ENCODE measurements at places on chromosomes 6 and 20.

- no peak for DNase-seq
Measured at GRCh38 chr6:150934380-150934779, 68.9 kb downstream of the MTHFD1L start.

- DNase-seq = no peak
Measured at GRCh38 chr20:43825581-43825980, 89.1 kb upstream of the TOX2 start.

DNA sequence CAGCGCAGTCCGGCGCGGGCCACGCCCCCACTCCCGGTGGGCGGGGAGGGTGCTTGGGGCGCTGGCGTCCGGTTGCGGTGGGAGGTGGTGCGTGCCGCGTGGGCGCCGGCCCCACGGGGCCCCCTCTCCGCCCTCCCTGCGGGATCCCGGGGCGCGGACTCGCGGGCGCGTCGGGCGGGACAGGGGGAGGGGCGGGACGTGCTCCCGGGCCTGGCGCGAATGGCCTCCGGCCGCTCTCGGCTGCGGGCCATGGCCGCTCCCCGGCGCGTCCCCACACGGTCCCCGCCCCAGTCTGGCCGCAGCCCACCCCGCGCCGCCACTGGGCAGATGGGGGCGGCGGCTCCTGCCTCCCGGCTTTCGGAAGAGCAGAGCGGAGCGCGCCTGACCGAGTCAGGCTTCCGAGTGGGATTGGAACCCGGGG is 771 bp upstream of the PPP1R3G start:
- DNase-seq = no peak

DNA sequence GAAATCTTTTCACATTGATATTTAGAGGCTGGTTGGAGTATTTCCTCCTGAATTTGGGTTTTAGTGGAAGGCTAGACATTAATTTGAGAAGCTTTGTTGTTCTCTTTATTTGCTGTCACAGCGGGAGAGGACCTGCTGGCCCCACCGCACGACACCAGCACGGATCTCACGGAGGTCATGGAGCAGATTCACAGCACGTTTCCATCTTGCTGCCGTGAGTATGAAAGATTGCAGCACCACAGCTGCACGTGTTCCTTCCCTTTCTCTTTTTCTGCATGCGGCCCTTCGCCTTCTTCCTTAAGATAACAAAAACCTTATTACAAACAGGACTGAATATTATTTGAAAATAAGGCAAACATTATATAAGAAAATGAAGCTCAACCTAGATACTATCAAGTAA is 555.5 kb downstream of the UTRN start:
- no peak for DNase-seq

- DNase-seq = no peak
Measured at GRCh38 chr6:137486416-137486815, 7.8 kb downstream of the OLIG3 start.

DNA sequence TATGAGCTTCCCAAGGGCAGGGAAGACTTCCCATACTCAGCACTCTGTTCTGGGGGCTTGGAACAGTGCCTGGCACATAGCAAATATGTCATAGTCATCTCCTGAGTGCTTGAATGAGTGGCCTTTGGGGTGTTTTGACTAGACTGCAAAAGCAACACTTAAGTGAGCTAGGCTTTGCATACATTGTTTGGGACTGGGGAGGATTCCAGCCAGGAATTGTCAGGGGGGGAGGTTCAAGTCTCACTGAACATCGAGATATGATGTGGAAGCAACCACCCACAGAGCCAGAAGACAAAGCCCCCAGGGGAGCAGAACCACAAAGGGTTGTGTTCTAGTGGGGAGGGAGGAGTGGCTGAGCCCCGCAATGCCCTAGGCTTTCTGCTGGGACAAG is 98.4 kb downstream of the SYCP2 start:
- no peak for DNase-seq

GRCh38 chr20:40948465-40949267 is 80.0 kb upstream of the TOP1 start:
- DNase-seq = no peak

GRCh38 chr6:154474648-154475428 is 35.6 kb downstream of the CNKSR3 start:
- no peak for DNase-seq

GRCh38 chr20:49973981-49974380 is 8.8 kb upstream of the SNAI1 start:
- DNase-seq = peak; percentile 61

- no peak for DNase-seq
Measured at GRCh38 chr6:116571683-116572000, 338 bp downstream of the RWDD1 start.

DNA sequence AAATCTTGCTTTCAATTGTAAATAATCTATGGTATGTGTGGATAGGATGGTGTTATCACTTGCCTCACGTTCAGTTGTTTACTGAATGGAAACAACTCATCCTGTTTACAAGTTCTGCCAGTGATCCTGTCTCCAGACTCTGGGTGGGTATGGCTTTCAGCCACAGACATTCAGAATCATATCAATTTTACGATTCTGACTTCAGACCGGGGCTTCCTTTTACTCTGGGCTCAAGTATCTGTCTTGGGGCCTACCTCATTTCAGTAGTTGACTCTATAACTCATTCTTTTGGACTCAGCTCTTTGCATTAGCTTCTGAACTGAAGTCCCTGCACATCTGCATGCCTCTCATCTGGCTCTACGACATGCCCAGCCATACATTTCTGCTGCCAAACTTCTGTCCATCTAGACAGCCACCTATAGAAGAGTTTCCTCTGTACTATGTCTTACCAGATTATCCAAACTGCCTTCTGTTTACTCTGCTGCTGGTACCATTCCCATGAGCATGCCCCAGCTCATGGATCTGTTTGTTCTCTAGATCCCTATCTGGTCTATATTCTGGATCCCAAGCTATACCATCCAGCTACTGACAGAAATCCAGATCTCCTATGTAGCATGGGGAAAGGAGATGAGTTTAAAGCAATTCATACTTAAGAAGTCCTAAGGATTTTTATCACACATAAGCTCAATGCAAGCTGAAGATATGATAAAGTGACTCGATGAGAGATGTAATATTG is 34.3 kb downstream of the FYN start:
- DNase-seq = no peak

DNA sequence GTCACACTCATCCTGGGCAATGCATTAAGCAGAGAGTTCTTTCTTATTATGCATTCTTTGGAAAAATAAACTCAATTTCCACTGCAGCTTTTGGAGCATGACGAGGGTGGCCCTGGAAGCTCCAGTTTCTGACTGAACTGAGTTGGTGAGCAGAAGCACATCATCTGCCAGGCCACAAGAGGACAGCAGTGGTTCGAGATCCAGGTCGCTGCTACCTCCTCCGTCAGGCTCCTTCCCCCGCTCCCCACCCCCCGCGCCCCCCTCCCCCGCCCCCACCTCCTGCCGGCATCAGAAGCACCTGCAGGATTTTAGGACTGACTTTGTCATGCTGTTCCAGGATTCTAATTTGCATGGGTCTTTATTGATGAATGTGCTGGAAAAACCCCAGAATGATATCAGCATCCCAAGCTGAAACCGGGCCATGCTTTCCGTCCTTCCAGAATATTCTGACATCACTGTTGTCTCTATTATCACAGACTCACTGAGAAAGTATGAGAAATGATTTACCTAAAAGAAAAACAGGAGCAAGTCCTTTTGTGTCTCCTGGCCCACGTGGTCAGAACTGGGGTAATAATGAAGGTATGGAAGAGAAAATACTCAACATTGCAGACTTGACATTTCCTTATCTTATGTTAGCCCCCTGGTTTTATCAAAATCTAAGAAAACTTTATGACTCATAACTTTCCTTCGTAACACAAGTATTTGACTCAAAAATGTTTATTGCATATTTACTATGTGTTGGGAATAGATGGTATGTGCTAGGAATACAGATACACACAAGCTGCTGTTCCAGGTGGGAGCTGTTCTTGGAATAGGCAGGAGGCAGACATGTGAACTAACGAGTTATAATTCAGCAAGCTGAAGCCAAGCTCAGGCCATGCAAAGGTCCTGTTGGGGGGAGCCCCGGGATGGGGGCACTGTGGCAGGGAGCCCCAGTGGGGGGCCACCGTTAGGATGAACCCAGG is 220.2 kb upstream of the EXOC2 start:
- DNase-seq = peak; percentile 75

GRCh38 chr6:41214559-41215238 is 13.4 kb upstream of the TREML4 start:
- DNase-seq = no peak

DNA sequence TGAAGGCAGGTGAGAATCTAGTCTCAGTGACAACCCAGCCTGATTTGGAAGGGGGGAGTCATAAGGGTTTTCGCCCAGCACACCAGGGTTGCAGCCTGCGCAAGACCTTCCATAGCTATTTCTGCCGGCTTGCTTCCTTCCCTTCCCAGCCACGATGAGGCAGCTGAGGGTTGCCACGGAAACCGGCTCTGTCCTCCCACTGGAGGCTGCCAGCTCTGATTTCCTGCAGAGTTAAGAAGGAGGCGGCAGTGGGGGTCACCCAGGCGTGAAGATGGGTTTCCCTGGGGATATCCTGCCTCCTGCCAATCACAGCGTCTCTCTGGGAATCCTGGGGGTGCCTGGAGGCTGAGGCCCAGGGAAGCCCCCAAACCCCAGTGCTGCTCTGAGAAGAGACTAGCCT is 23.1 kb upstream of the KCNB1 start:
- peak; percentile 62 for DNase-seq

DNA sequence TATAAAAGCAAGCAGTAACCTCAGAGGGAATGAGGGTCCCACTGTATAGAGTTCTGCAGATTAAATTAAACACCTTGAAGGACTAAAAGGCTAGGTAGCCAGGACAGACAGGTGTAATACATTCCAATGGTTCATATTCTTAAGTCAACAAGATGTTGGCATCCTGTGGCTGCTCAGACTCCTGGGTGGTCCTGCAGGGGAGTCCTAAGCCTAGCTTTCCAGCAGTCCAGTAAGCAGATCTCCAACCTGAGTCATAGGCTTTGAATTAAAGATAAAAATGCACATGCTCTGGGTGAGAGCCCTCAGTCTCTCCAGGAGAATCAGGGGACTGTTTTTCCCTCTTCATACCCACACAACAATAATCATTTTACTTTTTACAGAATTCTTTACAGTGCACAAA is 307.3 kb upstream of the SUPT3H start:
- no peak for DNase-seq

GRCh38 chr20:38298768-38299288 is 5.1 kb upstream of the BPI start:
- peak; percentile 78 for DNase-seq

GRCh38 chr6:104281370-104281769 is 578.3 kb downstream of the HACE1 start:
- DNase-seq = no peak

- no peak for DNase-seq
Measured at GRCh38 chr6:35309611-35310264, 12.1 kb downstream of the DEF6 start.

DNA sequence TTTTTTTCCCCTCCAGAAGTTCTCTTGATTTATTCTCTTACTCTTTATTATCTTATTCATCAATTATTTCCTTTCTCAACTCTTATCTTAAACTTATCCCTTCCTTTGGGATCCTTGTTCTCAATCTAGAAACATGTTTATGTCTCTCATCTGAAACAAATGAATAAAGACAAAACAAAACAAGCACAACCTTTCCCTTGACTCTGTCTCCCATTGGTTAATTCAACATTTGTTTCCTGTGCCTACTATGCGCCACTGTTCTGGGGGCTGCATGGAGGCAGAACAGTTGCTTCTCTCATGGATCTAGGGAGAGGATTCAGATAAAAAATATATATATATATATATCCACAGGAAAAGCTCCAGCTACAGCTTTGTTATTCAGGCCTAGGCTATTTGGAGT is 5.2 kb upstream of the MRAP2 start:
- DNase-seq = no peak

DNA sequence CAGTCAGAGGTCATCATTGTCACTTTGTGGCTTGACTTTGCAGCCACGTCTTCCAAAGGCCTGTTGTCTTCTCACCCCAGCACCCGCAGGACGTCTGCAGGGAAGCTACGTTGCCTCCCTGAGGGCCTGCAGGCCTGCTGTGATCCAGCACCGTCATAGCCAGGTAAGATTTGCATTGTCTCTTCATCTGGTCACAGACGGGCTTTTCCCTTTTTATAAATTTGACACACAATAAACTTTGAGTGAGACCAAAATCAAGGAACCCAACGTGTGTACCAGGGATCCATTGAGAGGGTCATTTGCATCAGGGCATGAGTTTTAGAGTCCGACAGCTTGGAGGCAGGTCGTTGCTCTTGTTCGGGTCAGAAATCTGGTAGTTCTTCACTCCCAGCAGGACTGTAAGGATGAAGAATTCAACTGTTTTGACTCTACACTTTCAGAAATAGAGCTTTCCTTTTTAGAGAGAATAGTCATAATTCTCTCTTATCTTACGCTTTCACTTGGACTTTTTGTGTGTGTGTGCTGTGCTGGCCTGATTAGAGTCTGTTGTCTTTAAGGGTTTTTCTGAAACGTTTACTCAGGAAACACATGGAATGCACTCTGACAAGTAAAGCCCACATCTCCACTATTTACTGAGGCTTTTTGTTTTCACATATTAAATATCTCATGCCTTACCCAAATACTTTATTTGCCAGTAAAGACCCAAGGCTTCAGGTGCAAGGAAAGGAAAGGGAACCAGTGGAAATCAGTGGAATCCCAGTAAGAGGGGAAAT is 177.2 kb upstream of the TAB2 start:
- DNase-seq = no peak

- DNase-seq = no peak
Measured at GRCh38 chr6:55395871-55396270, 68.6 kb downstream of the GFRAL start.

- no peak for DNase-seq
Measured at GRCh38 chr6:114713690-114714089, 370.9 kb upstream of the HS3ST5 start.

- no peak for DNase-seq
Measured at GRCh38 chr6:120200853-120201252, 851.3 kb upstream of the MAN1A1 start.

DNA sequence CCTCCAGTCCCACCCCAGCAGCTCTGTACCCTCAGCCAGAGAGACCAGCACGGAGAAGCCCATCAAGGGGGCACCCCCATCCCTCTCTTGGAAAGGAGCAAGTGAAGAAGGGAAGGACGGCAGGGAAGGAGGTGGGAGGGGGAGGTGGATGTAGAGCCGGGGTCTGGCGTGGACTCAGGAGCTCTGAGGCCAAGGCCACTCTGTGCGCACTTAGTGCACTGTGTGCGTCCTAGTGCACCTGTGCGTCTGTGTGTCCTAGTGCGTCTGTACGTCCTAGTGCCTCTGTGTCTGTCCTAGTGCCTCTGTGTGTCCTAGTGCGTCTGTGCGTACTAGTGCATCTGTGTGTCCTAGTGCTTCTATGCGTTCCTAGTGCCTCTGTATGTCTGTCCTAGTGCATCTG is 54.2 kb downstream of the DSTN start:
- DNase-seq = no peak

GRCh38 chr6:5652406-5653137 is 354.2 kb downstream of the NRN1 start:
- no peak for DNase-seq

- no peak for DNase-seq
Measured at GRCh38 chr20:61855286-61855685, 210.4 kb downstream of the TAF4 start.

GRCh38 chr6:157655139-157655538 is 167.9 kb upstream of the SNX9 start:
- DNase-seq = no peak

- peak; percentile 12 for DNase-seq
Measured at GRCh38 chr20:8082025-8082424, 50.0 kb upstream of the PLCB1 start.
